ENCODE measurements at places on chromosomes 2 and 18.

DNA sequence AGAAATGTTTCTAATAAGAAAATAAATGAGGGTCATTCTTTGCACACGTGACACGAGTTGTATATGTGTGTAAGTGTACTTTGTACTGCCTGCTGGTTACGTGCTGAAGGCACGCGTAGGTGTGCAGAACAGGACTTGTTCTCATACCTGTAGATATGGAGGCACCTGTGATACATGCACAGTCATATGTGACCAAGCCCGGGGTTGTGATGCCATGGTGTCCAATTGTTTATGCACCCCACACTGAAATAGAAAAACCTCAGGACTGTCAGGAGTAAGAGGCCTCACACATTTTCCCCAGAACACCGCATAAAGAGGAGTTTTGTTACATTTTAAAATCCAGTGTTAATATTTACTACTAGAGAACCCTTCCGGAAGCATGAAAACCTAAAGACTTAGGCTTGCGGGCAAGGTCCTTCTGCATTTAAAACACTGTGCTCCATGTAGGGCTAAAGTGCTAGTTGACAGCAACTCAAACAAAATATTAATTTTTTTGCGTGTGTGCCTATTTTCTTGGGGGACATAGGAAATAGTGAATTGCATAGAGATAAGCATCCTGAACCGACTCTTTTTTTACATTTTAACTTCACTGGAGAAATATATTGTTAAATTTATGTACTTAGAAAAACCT is 9.3 kb downstream of the TSHZ1 start:
- DNase-seq = no peak

DNA sequence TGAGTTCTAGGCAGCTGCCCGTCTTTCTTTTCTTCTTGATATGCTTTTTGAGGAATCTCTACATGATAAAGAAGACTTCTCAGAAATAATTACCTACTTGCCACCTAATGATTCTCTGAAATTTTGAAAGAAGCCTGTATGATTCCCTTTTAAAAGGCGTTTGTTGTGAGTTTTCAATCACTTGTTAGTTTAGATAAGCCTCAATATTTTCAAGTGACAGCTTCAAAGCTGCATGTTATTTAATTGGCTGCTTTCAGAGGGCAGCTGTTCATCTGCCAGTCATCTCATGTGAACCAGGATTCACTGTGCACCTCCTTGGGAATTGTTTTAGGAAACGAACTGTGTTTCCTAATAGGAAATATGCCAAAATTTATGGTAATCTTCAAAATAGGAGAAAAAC is 938.1 kb downstream of the CPS1 start:
- no peak for DNase-seq

GRCh38 chr2:1740716-1741589 is 3.4 kb downstream of the PXDN start:
- DNase-seq = no peak

DNA sequence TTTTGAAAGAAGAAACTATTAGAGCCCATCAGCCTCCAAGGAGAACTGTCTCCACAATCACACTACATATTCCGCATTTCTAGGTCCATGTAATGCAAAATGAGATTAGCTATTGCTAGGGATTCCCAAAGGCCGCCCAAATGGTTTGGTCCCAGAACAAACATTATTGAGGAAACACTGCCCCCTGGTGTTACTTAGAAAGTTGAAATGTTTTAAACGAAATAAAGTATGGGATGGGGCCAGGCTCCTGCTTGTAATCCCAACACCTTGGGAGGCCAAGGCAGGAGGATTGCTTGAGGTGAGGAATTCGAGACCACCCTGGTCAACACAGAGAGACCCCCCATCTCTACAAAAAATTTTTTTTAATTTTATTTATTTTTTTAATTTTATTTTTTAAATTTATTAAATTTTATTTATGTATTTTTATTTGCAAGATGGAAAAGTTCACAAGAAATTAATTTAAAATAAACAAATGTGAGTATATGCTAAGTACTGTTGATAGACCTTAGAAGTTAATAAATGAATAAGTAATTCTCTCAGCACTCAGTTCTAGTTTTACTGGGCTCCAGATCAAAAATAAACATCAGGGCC is 5.5 kb downstream of the NHEJ1 start:
- DNase-seq = peak; percentile 84

- DNase-seq = no peak
These were observed 13.8 kb downstream of the CYP26B1 start for GRCh38 chr2:72133721-72134407.

- no peak for DNase-seq
These were observed 59.9 kb downstream of the DYM start for GRCh38 chr18:49400398-49401072.

- no peak for DNase-seq
These were observed 236.8 kb downstream of the ZNF516 start for GRCh38 chr18:76258209-76258608.

DNA sequence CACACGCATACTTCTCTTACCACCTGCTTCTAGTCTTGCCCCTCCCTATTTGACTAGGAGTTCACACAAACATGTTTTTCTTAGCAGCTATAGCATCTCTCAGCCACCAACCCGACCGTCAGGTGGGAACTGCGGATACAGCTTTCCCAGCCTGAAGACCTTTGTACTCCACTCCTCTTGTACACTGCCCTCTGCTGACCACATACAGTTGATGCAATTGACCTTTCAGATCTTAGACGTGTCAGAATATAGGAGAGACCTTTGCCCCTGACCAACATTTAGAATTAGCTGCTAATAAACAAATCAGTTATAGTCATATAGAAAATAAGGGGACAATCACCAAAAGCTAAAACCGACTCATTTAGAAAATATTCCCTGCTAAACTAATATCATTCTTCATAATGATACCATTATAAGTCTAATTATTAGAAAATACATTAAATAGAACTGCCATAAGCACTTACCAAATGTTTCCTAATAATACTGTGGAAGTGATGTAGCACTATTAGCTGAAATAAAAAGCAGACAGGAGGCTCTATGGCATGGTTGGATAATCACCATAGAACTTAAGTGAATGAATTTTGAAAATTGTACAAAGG is 208.4 kb downstream of the RAD51AP2 start:
- DNase-seq = peak; percentile 72

DNA sequence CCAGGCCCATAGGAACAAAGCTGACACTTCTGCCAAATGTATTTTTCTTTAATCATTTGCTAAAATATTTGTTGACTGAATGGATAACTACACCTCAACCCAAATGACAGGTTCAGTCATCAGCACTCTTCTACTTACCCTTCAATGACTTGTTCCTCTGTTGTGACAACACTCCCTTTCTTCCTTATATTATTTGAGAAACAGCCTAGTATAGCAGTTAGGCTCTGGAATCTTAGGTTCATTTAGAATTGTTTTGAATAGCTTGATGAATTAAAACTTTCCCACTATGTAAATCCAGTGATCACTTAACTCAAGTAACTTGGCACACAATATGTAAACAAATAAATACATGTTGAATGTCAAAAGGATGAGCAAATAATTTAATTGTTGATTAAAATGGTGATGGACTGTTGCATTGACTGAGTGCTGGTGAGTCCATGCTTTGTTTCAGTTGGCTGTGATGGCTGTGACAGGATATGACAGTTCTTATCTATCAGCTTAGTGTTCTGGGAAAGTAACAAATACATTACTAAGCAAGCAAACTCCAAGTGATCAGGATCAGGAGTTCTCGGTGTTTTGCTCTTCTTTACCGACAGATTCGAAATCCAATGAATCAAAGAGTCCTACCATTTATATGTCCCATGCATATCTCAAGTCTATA is 2.8 kb upstream of the MOGAT1 start:
- no peak for DNase-seq

DNA sequence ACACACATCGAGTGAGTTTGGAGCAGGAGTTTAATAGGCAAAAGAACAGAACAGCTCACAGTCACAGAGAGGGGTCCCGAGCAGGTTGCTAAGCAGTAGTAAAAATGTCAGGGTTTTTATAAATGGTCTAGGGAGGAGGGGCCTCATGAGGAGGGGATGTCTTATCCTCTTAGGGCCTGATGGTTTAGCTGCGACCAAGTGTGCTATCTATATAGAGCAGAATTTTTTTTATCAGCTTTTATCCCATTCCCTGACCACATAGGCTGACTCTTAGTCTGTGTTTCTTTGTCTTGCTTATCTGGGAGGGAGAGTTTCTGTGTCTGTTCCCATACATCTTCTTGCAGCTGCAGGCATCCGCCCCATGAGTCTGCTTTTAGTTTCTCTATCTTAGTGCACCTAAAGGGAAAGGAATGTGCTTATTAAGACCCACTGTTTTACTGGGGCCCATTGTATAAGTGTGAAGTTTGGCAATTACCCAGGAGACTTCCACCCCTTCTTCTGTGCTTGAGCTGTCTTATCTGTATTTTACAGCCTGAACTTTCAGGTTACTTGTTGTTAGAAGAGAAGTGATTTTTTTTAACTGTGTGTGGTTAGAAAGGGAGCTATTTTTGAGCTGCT is 30.4 kb upstream of the GMCL1 start:
- peak; percentile 84 for DNase-seq

DNA sequence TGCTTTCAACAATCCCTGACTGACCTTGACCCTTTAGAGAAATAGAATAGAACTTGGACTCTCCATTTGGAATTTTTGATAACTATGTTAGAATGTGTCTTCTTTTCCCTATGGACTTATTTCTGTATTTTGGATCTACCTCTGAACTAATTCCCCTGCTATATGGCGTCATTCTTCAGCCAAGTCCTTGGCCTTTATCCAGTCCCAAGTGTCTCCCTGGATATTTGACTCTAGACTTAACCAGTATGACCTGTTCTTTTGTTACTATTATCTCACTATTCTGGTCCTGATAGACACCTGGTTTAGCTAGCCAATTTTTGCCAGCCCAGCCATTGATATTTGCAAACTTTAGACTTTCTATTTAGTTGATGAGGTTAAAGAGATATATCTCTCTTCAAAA is 186.8 kb downstream of the KCNS3 start:
- DNase-seq = no peak

- DNase-seq = no peak
These were observed 35.4 kb downstream of the PREPL start for GRCh38 chr2:44325897-44326296.

DNA sequence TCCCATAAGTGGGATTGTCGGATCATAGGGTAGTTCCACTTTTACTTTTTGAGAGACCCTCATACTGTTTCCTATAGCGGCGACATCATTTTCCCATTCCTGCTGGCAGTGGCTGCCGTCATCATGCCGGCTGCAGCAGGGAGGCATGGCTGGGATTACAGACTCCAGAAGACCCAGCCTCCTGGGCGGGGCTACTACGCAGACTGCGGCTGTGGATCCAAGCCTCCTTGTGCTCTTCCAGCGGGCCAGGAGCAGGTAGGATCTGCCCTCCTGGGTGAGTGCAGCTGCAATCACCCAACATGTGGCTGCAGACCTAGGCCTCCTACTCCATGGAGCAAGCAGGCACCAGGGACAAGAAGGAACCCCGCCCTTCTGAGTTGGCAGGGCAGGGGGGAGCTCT is 359.2 kb downstream of the GALR1 start:
- DNase-seq = no peak

DNA sequence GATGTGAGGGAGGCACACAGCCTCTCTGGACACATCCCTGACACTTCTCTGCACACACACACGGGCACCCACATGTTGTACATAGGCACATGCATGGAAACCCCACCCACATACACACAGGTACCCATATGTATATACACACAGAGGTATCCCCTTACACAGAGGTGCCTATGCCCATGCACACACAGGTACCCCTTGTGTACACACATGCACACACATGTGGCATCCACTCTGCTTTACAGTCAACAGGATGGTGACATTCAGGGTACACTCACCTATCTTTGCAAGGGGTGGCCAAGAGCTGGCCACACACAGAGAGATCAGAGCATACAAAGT is 59.5 kb downstream of the FAM168B start:
- no peak for DNase-seq

GRCh38 chr18:62682371-62682770 is 33.0 kb upstream of the PHLPP1 start:
- no peak for DNase-seq

- DNase-seq = no peak
These were observed 189.4 kb downstream of the ALK start for GRCh38 chr2:29731948-29732347.

- no peak for DNase-seq
These were observed 293.5 kb downstream of the ASXL3 start for GRCh38 chr18:33871363-33872025.

GRCh38 chr2:216464104-216464720 is 34.4 kb upstream of the RPL37A start:
- DNase-seq = no peak

DNA sequence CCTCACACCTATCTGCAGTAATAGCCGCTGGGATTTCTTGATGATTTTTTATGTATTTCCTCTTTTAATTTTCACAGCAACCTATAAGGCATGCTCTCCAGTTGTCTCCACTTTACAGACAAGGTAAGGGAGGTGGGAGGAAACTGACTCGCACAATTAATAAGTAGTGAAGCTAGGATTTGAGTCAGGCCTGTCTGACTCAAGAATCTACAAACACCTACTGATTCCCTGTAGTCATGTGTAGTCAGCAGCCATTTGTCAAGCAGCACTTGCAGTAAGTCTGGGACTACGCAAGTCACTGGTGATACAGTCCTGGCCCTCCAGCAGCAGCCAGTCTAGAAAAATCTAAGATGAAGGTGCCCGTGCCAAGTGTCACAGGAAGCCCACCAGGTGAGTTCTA is 193.6 kb upstream of the PKDCC start:
- DNase-seq = no peak

DNA sequence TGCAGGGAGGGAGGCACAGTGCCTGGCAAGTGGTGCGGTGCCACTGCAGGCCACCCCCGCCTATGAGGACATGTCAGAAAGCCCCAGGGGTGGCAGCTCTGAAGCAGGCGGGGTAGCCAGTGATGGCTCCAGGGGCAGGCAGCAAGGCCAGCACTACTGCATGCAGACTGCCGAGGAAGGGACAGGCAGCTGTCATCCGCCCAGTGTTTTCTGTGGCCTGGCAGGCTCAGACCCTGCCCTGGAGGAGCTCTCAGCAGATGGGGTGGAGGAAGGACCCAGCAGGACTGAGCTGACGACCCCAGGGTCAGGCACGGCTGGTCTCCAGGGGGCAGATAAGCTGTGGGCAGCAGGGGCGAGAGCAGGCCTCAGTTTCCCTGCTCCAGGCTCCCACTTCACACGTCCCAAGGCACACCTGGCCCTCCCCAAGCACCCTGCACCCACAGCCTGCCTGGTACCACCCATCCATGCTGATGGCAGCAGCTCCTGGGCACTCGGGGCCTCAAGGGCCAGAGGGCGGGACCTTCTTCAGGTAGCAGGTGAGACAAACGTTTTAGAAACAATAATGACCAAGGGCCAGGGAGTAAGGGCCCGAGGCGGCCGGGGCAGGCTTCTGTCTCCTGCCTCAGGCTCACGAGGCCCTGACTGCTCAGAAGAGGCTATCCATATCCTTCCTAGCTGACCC is 48.5 kb downstream of the HS6ST1 start:
- DNase-seq = no peak

- no peak for DNase-seq
These were observed 493.9 kb upstream of the MAP2 start for GRCh38 chr2:208929894-208930427.
